ENCODE measurements at places on chromosomes 11 and 22.

- DNase-seq: no peak
Observed at GRCh38 chr22:25176175-25176574, 23.5 kb upstream of the CRYBB3 start.

DNA sequence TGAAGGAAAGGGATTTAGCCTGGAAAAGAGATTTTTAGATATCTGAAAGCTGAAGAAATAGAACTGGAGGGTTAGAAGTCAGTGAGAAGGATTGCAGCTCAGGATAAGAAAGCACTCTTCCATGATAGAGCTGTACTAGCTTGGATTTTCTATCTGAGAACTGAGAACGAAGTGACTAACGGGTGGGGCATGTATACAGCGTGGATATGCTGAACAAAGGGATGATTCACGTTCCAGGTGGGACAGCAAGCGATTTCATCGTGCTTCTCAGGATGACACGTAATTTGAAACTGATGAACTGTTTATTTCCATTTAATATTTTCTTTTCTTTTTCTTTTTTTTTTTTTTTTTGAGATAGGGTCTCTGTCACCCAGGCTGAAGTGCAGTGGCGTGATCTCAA, 53.0 kb downstream of the GRAMD1B start:
- DNase-seq: no peak

GRCh38 chr22:29481265-29482000, 1.4 kb downstream of the NEFH start:
- DNase-seq: no peak

DNA sequence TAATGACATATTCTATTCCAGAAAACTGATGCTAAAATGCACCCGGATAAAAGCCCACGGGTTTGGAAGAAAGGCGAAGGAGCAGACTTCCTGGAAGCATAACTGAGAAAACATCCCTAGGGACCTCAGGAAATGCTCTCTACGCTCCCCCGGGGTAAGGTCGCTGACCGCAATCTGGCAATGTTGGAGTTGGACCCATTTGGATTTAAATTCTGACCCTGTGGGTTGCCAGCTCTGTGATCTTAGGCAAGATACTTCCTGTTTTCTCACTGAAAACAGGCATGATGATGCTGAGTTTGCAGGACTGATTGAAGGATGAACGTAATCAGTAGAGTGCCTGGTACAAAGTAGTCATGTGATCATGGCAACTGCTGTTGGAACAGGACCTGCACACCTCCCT, 1054.0 kb downstream of the NTM start:
- DNase-seq: no peak

- no peak for DNase-seq
Observed at GRCh38 chr11:28132548-28132947, 24.4 kb downstream of the METTL15 start.

- no peak for DNase-seq
Observed at GRCh38 chr22:26399289-26399688, 29.8 kb upstream of the ASPHD2 start.

GRCh38 chr11:70025308-70025707, 52.8 kb upstream of the ANO1 start:
- no peak for DNase-seq

DNA sequence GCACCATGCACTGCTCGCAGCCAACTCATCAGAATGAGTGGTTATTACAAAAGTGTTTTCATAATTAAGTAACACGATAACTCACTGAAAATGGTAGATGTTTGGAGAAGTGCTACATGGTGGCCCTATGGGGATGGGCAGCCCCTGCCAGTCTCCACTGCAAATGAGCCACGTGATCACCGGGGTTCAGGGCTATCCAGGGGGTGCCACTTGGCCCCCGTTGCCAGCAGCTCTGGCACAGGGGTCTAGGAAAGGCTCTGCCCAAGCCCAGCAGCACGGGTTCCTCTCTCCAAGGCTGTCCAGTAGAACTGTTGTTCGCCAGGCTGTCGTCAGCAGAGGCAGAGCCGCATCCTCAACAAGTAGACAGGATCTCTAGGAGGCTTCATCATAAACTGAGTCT, 382.1 kb upstream of the B3GAT1 start:
- no peak for DNase-seq

DNA sequence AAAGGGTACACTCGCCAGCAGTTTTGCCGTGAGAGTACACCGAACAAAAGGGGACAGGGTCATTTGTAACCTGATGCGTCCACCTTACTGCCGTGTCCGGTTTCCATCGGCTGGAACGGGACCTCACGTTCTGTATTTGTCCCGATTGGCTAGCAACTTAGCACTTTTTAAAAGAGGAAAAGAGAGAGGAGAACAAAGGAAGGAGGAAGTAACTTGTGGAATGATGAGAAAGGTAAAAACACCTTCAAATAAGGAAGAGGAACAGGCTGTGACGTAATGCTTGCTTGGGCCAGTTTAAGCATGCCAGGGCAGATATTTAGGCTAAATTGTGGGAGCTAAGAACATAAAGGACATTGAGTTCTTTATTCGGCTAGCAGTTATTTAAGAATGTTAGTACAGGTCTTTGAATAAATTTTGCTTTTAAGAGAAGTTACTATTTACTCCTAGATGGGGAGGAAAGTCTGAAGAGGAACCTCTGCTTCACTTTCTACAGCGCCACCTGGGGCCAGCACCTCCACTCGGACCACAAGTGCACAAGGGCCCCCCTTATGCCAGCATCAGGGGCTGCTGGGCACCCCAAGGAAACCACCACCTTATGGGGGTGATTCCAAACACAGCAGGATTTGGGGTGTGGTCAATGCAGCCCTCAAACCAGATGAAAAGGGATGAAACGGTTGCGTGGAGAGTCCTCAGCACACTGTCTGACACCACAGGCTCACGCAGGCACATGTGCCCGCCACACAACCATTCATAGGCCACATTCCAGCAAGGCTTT, 5.8 kb downstream of the ARSA start:
- no peak for DNase-seq

DNA sequence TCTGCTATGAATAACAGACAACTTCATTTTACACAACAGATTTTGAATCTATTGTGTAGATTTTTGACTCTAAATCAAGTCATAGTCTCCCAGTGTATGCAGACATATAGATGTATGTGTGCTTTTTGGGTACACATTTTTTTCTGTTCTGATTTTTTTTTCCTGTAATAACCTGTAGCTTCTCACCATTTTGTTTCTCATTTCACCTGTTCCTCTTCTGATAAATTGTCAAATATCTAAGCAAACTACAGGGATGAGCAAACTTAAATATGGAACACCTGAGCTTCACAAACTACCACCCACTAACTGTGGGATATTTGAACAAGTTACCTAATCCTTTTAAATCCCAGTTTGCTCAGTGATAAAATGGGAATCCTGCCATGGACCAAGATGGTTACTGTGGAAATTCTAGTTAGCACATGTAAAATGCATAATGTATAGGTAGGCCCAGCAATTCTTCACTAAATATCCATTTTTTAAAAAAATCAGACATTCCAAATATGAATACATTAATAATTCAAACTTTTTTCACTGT, 15.7 kb downstream of the LGR4 start:
- no peak for DNase-seq

DNA sequence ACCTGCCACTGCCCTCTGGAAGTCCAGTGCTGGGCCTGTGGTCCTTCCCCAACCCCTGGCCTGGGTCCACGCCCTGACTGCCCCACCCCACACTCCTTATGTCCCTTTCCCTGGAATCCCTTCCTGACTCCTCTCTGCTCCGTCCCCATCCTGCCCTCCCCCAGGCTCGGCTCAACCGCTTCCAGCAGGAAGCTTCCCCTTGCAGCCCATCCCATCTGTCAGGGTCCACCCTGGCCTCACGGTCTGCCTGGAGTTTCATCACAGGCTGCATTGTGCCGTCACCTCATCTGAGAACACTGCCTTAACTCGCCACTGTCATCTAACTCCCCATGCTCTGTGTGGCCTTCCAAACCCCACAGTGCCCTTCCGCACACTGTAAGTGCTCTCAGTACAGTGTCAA, 64.3 kb downstream of the NAT10 start:
- no peak for DNase-seq

GRCh38 chr11:83845797-83846196, 559.6 kb upstream of the CCDC90B start:
- no peak for DNase-seq

- DNase-seq: no peak
Observed at GRCh38 chr22:37669586-37669985, 5.8 kb upstream of the LGALS1 start.

DNA sequence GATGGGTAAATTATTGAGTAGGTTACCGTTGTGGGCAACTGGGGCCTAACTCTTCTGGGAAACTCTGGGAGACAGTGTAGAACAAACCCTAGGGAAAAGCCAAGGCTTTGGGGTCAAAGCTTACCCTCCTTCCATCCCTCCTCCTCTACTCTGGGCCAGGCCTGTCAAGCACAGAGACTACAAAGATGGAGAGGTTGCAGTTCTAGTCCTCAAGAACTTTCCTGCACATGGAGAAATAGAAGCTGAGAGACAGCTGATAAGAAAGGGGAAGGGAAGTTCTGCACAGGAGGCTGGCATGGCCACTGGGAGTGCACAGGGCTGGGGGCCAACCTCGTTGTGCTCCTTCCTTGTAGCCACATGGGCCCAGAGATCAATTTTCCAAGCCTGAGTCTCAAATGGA, 67.2 kb upstream of the ALX4 start:
- DNase-seq: no peak

DNA sequence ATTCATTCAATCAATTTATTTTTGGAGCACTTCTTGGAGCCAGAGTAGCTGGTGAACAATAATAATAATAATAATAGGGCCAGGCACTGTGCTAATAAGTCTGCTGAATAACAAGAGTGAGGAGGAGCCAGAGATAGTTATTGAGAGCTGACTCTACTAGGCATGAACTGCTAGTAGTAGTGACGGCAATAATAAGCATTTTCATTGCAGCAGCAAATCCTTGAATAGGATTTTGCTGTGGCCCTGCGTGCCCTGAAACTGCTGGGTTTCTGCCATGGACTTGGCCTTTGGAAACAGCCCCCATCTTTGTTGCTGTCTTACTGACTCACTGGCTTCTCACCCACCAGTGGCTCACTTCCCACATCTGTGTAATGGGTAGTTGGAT, 545.9 kb downstream of the MIAT start:
- DNase-seq: no peak

GRCh38 chr11:6610591-6610990, 1.4 kb downstream of the TAF10 start:
- DNase-seq: no peak

GRCh38 chr22:26563022-26563421, 26.9 kb downstream of the TPST2 start:
- no peak for DNase-seq

GRCh38 chr11:1827095-1827813, 7.5 kb upstream of the SYT8 start:
- DNase-seq: peak; percentile 53

GRCh38 chr11:102799681-102800340, 1.9 kb upstream of the MMP1 start:
- DNase-seq: no peak

DNA sequence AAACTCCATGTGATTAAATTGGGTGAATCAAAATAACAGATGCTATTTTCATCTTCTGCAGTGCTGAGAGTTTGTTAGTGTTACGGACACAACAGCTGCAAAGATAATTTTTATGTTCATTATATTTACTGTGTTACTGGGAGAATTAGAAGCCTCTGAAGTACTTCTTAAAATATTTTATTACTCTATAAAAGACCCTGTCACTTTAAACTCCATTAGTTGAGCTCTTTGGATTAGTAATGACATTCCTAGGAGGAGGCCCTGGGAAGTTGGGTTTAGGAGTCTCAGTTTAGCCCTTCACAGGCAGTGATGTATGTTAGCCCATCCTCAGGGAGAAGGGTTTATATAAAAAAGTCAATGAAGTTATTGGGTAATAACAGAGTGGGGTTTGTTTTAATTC, 596.7 kb downstream of the JRKL start:
- DNase-seq: no peak

DNA sequence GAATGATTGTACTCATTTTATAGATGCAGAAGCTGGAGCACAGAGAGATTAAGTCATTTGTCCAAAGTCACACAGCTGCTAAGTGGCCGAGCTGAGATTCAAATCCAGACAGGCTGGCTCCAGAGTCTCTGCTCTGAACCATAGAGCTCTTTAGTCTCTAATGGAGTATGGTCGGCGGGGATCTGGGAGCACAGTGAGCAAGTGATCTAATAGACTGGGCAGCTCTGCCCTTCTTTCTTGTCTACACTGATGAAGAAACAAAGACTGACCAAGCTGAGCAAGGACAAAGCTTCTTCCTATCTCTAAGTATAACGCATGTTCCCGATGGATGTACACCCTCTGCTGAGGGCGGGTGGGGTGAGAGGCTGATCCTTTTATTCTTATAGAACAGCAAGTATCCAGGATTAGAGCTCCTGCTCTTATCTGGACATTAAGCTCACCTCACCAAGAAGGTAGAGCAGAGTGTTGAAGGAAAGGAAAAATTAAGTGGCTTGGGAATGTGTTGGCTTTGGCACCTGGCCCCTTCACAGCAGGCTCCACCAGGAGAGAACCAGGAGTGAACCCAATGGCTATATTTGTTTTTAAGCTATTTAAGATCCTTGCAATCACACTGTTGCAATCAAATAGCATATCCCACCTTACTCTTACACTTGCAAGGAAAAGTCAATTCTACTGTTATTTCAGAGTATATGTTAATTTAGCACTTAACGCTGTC, 68.7 kb downstream of the ETS1 start:
- DNase-seq: no peak

DNA sequence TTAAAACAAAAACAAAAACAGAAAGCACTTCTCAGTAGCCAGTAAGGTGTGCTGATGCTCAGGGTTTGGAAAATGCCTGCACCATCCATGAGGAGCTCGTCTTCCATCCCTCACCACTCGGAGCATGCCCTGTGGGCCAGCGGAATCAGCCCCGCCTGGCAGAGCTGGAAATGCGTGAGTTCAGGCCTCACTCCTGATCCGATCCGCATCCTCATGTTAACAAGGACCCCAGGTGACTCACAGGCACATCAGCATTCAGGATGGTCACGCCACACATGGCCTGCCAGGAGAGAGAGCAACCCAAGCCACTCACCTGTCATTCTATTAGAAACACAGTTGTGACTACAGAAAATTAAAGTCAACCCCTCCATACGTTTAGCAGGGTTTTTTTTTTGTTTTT, 188.5 kb downstream of the MPPED1 start:
- DNase-seq: no peak

- DNase-seq: no peak
Observed at GRCh38 chr11:69055598-69056516, 7.1 kb downstream of the TPCN2 start.

DNA sequence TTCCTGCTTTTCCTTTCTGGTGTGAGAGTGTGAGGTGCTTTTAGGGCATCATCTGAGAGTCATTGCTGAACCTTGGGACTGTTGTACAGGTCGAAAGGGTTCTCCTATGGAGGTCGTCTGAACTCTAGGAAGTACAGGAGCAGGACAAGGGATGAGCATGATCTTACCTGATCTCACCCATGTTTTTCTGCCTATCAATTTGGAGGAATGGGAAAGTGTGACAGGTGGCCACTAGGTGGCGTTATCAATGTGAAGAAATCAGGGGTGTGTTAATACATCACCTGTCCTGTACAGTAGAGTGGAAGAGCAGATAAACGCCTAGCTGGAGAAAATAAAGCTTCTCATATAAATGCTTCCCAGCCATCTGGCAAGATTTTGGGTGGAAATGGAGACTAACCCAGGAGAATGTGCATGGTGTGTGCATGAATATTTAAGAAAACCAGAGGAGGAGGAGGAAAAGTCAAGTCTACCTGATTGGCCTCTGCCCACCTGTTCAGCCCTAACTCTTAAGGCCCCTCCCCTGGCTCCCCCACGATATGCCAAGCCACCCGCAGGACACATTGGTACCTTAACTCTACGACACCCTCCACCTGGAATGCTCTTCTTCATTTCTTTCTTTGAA, 72.0 kb upstream of the NARS2 start:
- no peak for DNase-seq
